ENCODE measurements at places on chromosomes 2 and 18.
A peak's percentile ranks its signal among the peaks of the same experiment; 100 is the strongest.

GRCh38 chr18:72161691-72162090 is 382.5 kb downstream of the CBLN2 start:
- no peak for DNase-seq

- no peak for DNase-seq
Observed at GRCh38 chr2:132896073-132896472, 226.1 kb upstream of the LYPD1 start.

GRCh38 chr2:200338692-200339091 is 32.2 kb downstream of the SPATS2L start:
- no peak for DNase-seq

DNA sequence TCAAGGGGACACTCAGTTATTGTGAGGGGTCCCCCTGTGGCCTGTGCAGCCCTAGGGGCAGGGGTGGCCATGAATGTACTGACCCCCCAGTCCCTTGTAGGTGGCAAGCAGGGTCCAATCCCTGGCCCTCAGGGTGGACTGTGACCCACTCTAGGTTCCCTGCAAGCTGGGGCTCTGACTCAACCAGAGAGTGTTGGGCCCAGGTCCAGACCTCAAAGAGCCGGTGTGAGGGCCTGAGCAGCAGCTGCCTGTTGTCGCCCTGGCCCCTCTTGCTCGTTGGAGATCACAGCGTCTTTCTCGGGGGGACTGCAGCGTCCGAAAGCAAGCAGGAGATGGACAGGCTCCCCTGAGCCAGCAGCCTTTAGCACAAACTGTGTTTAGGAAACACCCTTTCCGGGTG is 66.8 kb upstream of the ATG16L1 start:
- DNase-seq = no peak

- DNase-seq = peak; percentile 75
Observed at GRCh38 chr2:229922449-229923386, at the start of gene FBXO36. Gene FBXO36, plus strand, starts transcription at chr2:229922503. Its CDS starts 11 bp downstream, at chr2:229922514.

DNA sequence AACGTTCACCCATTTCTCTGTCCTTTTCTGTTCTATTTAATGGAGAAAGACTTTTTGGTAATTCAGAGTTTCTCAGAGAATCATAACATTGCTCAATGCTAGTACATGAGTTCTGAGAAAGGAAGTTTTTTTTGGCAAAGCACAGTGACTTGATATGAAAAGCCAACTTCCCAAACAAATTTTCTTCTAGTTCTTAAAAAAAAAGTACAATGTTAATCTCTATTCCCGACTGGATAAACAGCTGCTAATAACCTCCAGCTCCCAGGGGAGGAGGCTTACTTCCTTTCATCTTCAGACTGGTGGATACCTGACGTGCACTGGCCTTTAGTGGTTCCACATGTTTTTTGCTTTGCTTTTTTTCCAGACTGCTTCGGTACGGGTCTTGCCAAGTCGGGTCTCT is 284.6 kb upstream of the CCDC68 start:
- no peak for DNase-seq

DNA sequence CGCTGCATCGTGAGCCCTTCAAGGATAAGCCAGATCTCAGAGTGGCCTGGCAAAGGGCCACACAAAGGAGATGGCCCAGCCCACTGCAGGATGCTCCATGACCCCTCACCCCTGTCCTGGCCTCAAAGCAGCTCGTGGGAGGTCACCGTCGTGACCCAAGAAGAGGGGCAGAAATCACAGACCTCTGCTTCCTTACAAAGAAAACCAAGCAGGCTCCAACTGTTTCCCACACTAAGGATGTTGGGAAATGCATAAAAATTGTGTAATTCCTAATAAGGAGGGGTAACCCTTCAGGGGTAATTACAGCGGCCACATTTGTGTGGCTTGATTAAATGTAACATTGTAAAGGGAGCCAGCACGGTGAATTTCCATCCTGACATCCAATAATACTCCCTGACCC is 102.3 kb downstream of the BOD1L2 start:
- no peak for DNase-seq

DNA sequence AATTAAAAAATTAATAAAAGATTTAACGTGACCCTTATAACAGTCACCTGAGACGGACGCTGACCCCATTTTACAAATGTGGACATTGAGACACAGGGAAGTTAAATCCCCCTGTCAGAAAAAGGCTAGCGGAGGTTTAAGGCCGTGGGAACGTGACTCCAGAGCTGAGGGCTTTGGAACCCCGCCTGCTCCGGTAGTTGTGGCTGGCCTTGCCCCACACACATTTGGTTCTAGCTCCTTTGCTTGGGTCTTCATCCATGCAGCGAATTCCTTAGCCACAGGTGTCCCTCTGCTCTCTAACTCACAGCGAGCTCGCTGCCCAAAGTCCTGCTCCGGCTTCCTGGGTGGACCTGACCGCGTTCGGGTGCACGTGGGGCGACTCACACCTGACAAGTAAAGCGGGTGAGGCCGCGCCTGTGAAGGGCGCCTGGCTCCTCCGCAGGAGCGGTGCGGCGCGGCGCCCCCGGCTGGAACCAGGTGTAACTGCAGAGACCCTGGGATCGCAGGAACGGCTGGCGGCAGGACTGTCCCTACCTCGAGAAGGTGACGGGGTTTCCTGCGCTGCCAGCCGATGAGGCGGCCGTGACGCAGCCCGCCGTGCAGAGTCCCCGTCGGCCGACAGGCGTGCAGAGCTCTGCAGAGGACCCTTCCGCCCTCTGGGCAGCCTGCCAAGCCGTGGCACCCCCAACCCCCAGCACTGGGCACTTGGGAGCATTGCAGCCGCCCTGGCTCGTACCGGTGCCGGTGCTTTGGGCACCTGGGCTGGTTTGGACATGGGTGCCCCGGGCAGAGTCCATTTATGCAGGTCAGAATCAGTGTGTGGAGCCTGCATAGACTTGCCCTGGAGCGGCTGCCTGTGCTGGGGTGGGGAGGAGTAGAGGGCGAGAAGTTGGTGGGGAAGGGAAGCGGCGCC is 2.4 kb upstream of the PROC start:
- no peak for DNase-seq

DNA sequence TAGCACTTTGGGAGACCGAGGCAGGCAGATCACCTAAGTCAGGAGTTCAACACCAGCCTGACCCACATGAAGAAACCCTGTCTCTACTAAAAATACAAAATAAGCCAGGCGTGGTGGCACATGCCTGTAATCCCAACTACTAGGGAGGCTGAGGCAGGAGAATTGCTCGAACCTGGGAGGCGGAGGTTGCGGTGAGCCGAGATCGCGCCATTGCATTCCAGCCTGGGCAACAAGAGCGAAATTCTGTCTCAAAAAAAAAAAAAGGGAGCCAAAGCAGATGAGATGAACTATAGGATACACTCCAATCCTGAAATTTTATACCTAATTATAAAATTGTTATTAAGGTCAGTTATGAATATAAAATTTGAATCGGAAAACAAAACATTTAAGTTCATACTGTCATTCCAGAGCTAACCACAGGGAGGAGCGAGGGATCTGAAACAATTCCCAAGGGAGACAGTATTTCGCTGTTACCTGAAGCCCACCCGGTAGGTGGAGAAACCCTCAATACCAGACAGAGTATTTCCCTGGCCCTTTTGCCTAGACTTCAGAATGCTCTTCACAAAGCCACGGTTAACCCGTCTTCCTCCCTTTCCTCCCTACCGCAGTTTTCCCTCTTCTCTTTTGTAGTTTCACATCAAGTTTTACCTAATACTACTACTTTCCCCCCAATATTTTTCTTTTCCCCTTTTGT is 1.4 kb downstream of the PPM1G start:
- peak; percentile 31 for DNase-seq

GRCh38 chr2:152189622-152190495 is 14.3 kb upstream of the STAM2 start:
- peak; percentile 2 for DNase-seq

All from NCI-H524 treated with DMSO at 0.1 percent for 48 hours (cell line).